ENCODE measurements at places on chromosomes 13 and 19. TPM values are rescaled to one million over a fixed set of nuclear protein-coding genes. Genes with fewer than 3 reads are reported as not detected.

Gene NTN5
- 4.1 TPM for total RNA-seq

Gene S1PR4
- total RNA-seq, result not detected

GRCh38 chr19:33558151-33558550 is 36.6 kb upstream of the PEPD start:
- no peaks in the 10 kb centered on the region for H3K4me1 ChIP-seq

DNA sequence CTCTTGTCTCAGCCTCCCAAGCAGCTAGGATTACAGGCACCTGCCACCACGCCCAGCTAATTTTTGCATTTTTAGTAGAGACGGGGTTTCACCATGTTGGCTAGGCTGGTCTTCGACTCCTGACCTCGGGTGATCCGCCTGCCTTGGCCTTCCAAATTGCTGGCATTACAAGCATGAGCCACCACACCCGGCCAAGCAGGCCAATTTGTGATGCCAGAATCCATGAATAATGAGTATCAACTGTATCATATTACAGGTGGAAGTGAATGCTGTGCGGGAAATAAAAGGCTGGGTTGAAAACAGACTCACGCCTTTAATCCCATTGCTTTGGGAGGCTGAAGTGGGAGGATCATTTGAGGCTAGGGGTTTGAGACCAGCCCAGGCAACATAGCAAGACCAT is 3.6 kb upstream of the NFILZ start:
- no peak overlapping the region for H3K27ac ChIP-seq
- no peaks in the 10 kb centered on the region for H3K4me1 ChIP-seq
- H3K27me3 ChIP-seq, result no peaks in the 10 kb centered on the region
- DNase-seq, result no peak
- no peak overlapping the region for H3K4me3 ChIP-seq
- H3K36me3 ChIP-seq, result no peaks in the 10 kb centered on the region

Gene MADCAM1
- not detected for total RNA-seq

DNA sequence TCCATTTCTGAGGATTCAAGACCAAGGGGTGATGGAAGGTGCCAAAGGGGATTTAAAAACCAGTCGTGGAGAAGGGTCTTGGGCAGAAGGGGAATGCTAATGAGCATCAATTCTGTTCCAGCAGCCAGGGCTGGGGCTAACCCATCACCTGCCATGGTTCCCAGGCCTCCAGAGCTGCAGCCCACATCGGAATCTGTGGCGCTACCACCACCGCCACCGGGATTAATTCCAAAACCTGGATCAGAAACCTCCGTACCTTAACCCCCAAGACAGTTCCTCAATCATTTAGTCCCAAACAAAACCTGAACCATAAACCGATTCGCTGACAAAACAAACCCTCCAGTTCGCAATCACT is 583 bp downstream of the ZNF615 start:
- H3K27me3 ChIP-seq, result no peaks in the 10 kb centered on the region
- H3K27ac ChIP-seq, result peak overlapping the region; percentile 87
- no peak for DNase-seq
- H3K4me3 ChIP-seq, result peak overlapping the region; percentile 71
- no peaks in the 10 kb centered on the region for H3K36me3 ChIP-seq

DNA sequence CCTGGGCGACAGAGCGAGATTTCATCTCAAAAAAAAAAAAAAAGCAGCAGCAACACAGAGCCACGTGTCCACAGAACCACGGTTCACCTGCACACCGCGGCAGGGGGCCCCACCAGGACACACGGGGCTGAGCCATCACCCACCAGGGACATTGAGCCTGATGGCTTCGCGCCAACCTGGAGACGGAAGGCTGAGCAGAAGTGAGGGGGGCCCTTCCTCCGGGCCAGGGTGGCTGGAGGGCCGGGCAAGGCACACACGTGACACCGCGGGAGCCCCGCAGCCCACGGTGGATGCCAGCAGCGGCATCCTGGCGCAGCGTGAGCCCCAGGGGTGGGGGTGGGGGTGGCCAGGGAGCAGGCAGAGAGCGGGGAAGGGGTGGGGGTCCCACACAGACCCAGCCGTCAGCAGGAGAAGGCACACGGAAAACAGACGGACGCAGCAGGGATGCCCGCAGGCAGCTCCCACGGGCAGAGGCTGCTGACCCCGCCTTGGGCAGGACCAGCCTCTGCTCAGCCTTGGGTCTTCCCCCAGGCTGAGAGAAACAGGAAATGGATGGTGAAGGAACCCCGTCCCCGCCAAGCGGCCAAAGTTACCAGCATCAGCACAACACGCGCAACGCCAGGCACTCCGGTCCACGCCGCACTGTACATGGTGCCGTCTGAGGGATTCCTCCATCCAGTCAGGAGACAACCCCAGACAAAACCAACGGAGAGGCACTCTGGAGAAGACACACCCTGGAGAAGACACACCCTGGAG is 33.6 kb downstream of the SBNO2 start:
- no peak for DNase-seq
- H3K36me3 ChIP-seq, result no peaks in the 10 kb centered on the region
- H3K4me3 ChIP-seq, result no peak overlapping the region
- H3K27ac ChIP-seq, result no peak overlapping the region

Gene FPR1
- 2.3 TPM for total RNA-seq

DNA sequence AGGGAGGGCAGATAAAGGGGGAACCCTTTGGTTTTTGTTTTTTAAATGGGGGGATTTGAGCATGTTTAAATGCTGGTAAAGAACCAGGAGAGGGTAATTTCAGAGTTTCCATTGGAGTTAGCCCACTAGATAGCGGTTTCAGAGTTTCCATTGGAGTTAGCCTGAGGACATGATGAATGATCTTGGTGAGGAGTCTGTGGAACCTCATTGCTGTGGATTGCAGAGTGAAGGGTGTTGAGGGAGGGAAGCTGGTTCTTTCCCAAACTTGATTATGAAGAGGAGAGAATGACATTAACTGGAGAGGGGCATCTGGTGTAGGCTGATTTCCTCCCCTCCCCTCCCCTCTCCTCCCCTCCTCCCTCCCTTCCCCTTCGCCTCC is 5.0 kb downstream of the WASF3 start:
- no peaks in the 10 kb centered on the region for H3K4me1 ChIP-seq
- H3K36me3 ChIP-seq, result no peaks in the 10 kb centered on the region
- no peak for DNase-seq

- no peak for DNase-seq
- H3K27ac ChIP-seq, result no peak overlapping the region
- H3K36me3 ChIP-seq, result no peaks in the 10 kb centered on the region
Measured at GRCh38 chr13:88005188-88005587, 334.0 kb downstream of the SLITRK5 start.

Gene CASP14
- not detected for total RNA-seq

Data from uterus (tissue), 4 donors.